ENCODE measurements at places on chromosomes 6 and 20.

DNA sequence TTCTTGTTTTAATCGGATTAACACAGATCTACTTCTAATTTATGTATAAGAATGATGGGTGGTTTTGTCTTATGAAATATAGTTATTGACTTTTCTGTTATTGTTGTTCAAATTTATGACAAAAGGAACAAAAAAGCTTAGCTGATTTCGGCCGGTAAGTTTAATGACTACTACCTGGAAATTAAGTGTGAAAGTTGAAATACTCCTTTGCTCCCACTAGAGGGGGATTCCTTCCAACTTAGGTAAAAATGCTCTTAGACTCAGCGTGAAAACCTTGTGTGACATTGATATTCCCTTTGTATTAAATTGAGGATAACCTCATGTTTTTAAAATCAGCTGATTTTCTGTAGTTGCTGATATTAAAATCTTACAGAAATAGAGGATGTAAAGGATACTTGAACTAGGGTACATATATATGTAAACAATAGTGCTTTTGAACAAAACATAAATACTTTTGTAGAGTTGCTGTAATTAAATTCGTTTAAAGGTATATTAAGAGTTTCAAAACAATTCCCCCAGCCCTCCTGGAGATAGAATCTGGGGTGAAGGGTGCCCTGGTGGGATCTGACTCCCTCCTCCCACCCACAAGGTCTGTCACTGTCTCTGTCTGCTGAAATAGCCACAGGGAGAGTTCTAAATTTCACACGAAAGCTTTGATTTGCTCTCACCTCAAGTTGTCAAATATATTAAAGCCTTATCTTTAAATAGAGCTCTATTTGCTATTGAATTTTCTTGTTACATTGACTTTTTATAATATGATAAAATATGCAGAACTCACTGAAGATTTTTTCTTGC is 257.5 kb downstream of the ARID1B start:
- DNase-seq, result no peak

DNA sequence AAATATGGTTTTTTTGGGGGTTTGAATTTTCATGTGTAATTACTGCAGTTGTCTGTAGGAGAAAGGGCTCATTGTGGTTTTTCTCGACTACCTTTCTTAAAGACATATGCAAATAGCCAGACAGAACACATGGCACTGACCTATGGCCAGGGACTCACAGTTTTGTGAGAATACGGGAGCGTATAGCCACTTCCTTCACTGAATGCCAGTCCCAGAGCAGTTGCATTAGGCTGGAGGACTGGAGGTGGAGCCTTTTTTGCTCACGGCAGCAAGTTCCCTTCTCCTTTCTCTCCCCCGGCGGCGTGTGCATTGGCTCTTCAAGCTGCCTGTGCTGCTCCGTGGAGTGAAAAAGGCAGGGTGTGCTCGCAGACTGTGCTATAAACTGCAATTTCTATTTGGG is 114.9 kb downstream of the AKAP7 start:
- no peak for DNase-seq

GRCh38 chr6:2839982-2840748 is 1.5 kb downstream of the SERPINB1 start:
- DNase-seq, result no peak

DNA sequence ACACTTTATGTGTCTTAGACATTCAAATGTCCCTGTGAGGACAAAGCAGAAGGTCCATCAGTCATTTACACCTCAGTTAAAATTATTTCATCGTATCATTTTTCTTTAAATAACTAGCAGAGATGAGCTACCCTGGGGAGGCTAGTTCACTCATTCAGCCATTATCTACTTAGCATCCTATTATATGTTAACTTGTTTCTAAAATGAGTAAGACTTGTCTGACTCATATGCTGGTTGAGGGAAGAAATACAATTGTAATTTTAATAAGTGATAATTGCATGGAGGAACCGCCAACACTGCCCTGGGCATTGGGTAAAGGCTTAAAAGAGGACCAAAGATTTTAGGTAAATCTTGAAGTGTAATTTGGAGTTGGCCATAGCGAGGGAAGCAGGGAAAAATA is 12.4 kb upstream of the PTPRK start:
- no peak for DNase-seq

DNA sequence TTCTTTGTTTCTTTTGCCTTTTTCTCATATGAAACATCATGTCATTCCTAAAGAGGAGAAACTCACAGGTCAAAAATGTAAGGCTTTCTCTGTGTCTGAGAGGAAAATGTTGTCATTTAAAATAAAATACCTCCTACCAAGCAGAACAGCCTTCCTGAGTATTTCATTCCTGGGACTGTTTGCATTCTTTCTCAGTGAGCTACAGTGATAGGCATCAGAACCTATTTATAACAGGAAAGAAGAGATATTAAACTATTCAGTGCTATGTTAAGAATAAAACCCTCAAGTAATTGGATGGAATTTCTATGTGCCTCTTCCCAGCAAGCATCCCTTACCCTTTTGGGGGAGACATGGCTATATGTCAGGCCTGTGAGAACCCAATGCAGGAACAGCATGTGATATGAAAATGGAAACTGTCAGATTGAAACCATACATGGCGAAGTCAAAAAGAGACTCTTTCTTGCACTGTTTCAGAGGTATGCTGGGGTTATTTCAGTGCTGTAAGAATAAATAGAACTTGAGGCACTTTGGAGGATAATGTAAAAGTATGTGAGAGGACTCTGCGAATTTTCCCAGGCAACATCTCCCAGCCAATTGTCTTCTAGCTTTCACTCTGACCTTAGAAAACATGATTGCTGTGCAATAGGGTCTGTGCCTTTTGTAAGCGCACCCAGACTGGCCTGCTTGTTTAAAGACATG is 133.8 kb upstream of the CCN2 start:
- DNase-seq, result no peak

GRCh38 chr20:41996951-41997350 is 378.8 kb upstream of the CHD6 start:
- DNase-seq, result no peak

Measured in activated CD4-positive, CD25-positive, alpha-beta regulatory T cell (primary cell).